ENCODE measurements at places on chromosomes 6 and 20.

DNA sequence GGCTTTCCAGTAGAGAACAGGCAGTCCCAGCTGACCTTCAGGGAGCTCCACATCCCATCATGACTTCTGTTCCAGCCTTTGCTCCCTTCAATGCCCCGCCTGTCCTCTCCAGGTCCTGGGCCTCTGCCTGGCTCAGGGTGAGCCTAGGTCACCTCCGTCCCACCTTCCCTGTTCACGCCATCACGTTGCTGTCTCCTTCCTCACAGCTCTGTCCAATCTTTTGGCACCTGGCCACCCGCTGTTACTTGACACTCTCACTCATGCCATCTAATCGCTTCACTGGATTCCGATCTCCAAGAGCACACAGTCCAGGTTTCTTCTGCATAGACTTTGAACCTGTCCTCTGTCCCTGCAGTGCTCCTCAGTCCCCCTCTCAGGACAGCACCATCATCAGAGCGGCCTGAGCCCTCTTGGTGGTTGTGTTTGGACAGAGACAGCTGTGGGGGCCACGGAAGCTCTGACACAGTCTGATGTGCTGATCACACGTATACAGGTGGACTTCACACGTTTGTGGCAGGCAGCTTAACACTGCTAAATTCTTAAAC lies 34.7 kb upstream of the TIAM2 start:
- no peak for DNase-seq

GRCh38 chr20:41225091-41225490 lies 87.7 kb downstream of the PLCG1 start:
- DNase-seq: no peak

DNA sequence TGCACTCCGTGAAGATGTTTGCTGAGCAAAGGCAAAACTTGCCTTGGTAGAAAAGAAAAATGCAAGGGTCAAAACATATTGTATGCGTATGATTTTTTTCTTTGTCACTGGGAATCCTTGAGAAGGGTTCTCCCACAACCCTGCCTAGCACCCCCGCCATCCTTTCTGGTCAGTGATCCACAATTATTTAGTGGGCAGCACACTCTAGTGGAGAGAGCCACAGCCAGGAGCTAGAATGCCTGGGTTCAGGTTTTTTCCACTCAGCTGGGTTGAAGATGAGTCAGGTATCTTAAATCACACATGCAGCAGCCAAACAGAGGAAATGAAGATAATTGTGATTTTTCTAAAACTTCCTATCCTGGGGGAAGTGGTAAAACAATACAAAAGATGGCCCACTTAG lies 243.1 kb downstream of the PKHD1 start:
- peak; percentile 10 for DNase-seq

DNA sequence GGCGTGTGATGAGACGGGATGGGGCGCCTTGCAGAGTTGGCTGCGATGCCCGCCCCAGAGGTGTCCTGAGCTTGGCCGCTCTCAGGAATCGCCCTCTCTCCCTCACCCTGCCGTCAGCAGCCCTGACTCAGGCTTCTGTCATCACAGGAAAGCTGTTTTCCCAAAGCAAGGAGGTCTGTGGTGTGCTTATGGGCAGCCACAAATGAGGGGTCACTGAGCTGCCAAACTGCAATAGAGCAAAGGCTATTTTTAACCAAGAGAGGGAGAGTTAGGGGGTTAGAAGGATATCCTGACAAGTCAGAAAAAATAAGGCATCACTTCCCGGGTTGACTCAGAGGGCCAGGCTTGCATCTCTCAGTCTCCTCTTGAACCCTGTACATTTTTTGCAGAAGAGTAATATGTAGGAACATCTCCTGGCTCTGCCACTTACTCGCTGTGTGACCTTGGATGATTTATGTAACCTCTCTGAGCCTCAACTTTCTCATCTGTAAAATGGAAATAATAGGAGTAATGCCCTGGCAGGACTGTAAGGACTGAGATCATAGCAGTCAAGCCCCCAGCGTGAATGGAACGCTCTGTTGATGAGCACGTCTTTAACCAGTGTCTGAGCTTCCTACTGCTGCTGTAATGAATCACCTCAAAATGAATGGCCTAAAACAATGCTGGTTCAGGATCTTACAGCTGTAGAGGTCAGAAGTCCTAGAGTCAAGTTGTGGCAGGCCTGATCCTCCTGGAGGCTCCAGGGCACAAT lies 181.9 kb downstream of the NFATC2 start:
- no peak for DNase-seq

DNA sequence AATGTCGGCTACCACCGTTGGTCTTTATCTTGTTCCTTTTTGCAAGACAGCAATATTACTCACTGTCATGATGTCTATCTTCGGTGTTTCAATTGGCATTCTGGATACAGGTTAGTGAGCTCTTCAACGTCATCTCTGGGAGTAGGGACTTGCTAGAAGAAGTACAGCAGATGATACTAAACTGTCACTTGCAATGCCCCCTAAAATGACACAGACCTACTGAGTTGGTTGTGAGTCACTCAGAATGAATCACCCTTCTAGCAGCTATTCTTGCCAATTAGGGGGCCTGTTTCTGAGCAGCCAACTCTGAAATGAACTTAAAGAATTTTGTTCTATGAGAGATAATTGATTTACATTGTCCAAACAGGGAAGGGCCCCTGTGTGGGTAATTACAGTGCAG lies 176.5 kb downstream of the SLC16A10 start:
- no peak for DNase-seq

GRCh38 chr6:149153100-149153499 lies 164.4 kb upstream of the TAB2 start:
- DNase-seq: no peak

DNA sequence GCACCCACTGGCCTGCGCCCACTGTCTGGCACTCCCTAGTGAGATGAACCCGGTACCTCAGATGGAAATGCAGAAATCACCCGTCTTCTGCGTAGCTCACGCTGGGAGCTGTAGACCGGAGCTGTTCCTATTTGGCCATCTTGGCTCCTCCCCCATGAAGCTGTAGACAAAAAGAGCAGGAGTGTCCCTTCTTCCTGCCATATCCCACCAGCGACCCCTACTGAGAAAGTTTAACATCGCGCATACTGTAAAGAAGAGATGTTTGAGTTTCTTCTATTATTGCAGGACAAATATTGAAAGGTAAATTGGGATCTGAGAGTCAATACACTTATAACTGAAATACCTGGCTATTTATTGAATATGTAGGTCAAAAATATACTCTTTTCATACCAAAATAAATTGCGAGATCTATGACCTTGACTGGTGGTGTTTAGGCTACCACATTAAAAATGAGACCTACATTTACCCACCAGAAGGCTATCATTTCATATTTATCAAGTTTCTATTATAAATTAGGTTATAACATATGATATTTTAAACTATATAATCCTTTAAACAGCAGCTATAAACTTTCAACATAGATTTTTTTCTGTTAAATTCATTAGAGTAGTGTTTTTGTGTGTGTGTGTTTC lies 586.3 kb downstream of the HTR1B start:
- DNase-seq: peak; percentile 34

GRCh38 chr6:111486921-111487320 lies 3.9 kb upstream of the REV3L start:
- no peak for DNase-seq

DNA sequence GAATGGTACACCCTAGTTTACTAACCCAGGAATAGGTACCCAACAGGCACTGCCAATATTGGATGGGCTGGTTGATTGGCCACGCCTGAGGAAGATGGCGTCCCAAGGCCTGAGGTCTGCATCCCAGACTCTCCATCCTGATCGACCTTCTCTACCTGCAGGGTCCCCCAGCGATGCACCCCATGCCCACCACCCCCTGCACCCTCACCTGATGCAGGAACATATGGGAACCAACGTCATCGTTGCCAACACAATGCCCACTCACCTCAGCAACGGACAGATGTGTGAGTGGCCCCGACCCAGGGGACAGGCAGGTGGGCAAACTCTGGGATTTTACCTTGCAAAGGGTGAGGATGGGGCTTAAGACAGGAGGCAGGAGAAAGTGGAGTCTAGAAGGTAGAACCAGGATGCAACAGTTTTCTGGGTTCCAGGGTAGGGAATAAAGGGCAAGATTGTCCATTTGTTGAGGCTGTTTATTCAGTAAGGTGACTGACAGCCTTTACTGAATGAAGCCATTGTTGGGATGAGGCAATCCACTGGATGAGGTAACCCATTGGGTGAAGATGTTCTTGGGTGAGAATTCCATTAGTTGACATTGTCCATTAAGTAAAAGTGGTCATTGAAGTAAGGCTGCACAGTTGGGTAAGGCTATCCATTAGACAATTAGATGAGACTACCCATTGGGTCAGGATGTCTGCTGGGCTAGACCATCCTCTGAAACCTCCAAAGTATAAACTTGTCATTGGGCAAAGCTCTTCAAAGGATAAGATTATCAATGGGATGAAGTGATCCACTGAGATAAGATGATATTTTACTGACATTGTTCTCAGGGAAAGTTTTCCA lies 47.3 kb upstream of the TTPAL start:
- DNase-seq: no peak

- DNase-seq: no peak
Observed at GRCh38 chr6:42482174-42482573, 30.4 kb upstream of the TRERF1 start.

- DNase-seq: no peak
Observed at GRCh38 chr6:157669747-157670216, 153.3 kb upstream of the SNX9 start.

GRCh38 chr6:150418827-150419594 lies 50.2 kb downstream of the IYD start:
- DNase-seq: peak; percentile 9

- DNase-seq: no peak
Observed at GRCh38 chr20:7094438-7094997, 327.0 kb downstream of the BMP2 start.

GRCh38 chr6:137155830-137156229 lies 17.6 kb downstream of the IL22RA2 start:
- no peak for DNase-seq

DNA sequence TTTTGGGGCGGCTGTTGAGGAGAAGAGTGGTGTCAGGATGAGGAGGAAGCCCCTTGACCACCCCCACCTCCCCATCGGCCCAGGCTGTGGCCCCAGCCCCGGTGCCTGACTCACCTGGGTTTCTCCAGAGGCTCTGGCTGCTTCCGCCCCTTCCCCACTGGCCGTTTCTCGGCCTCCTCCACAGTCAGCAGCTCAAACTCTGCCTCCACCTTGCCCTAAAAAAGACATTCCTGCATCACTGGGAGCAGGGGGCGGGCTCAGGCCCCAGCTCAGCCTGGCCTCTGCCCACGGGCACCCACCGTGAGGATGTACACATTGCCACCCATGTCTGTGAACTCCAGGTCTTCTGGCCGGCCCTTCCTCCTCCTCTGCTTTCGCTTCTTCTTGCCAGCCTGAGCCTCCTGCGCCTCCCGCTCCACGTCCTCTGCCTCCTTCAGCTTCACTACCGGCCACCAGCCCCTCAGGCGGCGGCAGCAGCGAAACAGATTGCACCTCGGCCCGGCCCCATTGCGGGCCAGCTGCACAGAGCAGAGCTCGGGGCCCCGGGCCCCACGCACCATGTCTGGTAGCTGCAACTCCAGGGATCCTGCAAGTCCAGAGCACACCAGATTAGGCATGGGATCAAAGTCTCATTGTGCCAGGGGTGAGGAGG lies 17.3 kb downstream of the ERGIC3 start:
- DNase-seq: no peak

GRCh38 chr6:84524636-84525035 lies 239.8 kb downstream of the TBX18 start:
- no peak for DNase-seq

- no peak for DNase-seq
Observed at GRCh38 chr6:126824226-126824625, 294.2 kb upstream of the RSPO3 start.

- no peak for DNase-seq
Observed at GRCh38 chr20:3821996-3822395, 1.6 kb downstream of the AP5S1 start.

- no peak for DNase-seq
Observed at GRCh38 chr6:8589941-8590729, 154.8 kb upstream of the SLC35B3 start.

GRCh38 chr20:58097943-58098342 lies 130.5 kb downstream of the ANKRD60 start:
- no peak for DNase-seq

- DNase-seq: no peak
Observed at GRCh38 chr20:11585752-11586352, 331.8 kb upstream of the BTBD3 start.

DNA sequence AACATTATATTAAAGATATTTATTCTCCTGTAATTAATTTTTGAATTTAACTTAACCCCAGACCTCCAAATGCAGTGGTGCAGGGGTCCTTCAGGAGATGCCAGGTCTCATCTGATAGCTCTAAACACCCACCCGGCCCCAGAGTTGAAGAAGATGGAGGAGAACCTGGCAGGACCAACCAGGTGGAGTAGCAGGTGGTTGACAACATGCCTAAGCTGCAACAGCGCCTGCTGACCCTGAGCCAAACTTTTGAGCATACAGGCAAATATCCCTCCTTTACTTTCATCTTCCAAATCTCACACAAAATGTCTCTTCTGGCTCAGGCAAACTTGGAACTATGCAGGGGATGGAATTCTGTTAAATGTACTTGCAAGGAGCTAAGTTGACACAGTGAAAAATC lies 145.3 kb upstream of the TCF21 start:
- DNase-seq: no peak

- DNase-seq: no peak
Observed at GRCh38 chr6:30515106-30515505, 25.8 kb downstream of the HLA-E start.

DNA sequence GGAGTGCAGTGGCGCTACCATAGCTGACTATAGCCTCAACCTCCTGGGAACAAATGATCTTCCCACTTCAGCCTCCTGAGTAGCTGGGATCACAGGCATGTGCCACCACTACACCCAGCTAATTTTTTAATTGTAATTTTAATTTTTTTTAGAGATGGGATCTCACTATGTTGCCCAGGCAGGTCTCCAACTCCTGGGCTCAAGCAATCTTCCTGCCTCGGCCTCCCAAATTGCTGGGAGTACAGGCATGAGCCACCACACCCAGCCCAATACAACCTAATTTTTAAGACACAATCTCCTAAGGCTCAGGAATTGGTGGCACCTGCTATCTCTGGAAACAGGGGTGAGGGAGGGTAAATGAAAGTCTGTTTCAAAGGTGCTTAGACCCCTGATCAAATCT lies 5.8 kb downstream of the ZBTB24 start:
- no peak for DNase-seq

- DNase-seq: no peak
Observed at GRCh38 chr6:110534731-110535492, 58.5 kb upstream of the SLC22A16 start.

DNA sequence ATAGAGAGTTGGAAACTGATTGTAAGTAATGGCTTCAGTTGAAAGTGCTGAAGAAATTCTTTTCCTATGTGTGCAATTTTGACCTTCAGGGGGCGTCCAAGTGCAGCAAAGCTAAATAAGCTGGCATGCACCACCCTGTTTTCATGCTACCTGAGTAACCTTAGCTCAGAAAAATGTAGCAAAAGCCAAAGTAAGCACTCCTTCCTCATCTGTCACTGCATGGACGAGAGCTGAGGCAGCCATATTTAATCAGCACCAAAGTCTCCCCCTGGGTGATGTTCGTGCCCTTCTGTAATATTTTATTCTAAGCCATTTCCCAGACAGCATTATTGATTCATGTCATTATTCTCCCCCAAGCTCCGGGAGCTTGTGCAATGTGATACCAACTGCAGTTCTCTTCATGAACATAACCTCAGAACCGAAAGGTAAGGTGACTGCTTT lies 123.1 kb downstream of the RPS12 start:
- peak; percentile 82 for DNase-seq

GRCh38 chr20:53884859-53885541 lies 185.4 kb downstream of the BCAS1 start:
- no peak for DNase-seq

GRCh38 chr6:14974372-14974771 lies 271.5 kb upstream of the JARID2 start:
- no peak for DNase-seq

GRCh38 chr6:34791164-34791700 lies 651 bp upstream of the BLTP3A start:
- DNase-seq: no peak
